ENCODE measurements at places on chromosomes 12 and 14.

DNA sequence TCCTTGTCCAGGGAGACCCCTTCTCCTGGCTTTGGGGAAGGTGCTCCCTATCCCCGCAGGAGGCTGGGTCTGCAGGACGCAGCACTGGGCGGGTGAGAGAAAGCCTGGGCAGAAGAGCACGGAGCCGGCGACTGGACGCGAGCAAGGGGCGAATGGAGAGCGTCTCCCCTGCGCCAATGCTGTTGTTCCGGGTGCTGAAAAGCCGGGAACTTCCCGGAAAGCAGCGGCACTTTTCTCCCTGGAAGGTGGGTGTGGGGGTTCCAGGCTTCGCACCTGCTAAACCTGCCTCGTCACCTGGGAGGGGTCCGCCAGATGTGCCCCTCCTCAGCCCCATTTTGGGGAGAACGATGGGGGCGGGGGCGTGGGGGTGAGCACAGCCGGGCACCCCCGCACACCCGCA, 417.1 kb upstream of the TMTC1 start:
- DNase-seq: no peak

DNA sequence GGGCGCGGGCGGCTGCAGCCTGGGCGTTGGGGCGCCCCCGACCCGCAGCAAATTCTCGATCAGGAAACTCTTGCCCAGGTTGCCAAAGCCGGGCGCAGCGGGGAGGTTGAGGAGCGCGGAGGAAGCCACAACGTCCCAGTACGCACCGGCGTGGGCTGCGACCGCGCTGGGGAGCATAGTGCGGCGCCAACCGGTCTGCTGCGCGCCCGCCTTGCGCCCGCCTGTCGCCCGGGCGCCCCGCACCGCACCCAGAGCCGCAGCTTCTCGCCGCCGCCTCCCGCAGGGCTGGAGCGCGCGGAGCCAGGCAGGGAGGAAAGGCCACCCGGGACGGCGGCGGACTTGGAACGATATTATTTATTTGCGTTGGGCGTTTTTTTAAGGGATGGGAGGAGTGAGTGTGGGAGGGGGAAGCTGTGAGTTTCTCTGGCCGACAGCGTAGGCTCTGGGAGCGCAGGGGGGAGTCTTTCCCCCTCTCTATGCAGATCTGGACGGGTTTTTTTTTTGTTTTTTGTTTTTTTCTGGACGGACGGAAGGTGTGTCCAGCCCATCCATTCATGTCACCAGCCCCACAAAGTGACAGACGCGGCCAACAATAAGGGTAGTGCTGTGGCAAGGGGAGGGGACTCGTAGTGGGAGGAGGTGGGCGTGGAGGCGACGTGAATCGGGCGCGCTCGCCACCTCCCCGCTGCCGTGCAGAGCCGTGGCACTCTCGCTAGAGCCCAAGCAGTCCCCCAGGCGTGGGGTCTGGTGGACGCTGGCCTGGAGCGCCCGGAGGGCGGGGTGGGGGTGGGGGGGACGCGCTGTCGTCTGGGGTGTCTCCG, at the start of gene DBX2:
TSS of gene DBX2 (minus strand) at position 349 of the 821 bp plus-strand sequence. CDS start at position 177, 172 bp downstream.
- peak; percentile 51 for DNase-seq

- no peak for DNase-seq
These were observed 6.2 kb upstream of the ZDHHC17 start for GRCh38 chr12:76757694-76758093.

DNA sequence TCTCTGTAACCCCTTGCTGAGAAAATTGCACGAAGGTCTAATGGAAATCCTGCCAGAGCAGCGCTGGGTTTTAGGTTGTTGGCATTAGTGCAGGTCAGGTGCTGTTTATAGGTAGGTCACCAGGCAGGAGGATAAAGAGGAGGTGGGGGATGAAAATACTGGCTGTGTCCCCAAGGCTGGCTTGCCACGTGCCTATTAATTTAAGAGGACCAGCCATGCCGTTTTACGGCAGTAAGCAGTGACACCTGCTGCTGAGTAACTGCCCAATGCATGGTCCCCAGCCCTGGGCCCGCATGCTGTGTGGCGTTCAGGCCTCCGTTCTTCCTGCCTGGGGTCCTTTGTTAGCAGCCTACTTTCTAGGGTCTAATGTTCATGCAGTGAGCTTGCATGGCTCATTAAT, 67.2 kb downstream of the WDR20 start:
- DNase-seq: no peak

DNA sequence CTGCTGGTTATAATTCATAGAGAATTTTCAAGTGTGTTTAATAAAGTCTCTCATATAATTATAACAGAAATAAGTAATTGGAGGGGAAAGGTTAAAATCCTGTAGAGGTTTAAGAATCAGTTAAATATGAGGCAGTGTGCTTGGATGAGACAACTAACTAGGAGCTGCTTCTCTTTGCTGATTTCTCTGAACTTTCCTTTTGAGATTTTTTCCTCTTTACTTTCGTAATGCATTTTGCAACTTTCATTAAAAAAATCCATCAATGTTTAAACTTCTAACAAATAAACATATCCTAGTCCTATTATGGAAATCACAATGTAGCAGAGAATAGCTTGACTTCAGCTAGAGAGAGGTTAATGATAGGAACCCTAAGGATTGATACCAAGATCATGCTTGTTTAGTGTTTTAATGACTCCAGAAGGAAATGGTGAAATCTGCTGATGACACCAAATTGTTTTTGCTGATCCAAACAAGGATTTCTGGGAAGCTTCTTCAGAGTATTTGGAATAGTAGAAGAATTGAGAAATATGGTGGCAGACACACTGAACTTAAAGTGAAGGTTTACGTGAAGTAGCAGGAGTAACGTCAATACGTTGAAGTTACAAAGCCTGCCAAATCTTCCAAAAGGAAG, 122.6 kb downstream of the RAD51B start:
- DNase-seq: no peak

- no peak for DNase-seq
These were observed 1.4 kb downstream of the C12orf56 start for GRCh38 chr12:64389154-64389553.

GRCh38 chr14:103646189-103646588, 17.2 kb downstream of the KLC1 start:
- DNase-seq: no peak

GRCh38 chr12:132199526-132200319, 55.5 kb downstream of the NOC4L start:
- no peak for DNase-seq

GRCh38 chr14:74147571-74147970, 62.8 kb downstream of the LIN52 start:
- no peak for DNase-seq

DNA sequence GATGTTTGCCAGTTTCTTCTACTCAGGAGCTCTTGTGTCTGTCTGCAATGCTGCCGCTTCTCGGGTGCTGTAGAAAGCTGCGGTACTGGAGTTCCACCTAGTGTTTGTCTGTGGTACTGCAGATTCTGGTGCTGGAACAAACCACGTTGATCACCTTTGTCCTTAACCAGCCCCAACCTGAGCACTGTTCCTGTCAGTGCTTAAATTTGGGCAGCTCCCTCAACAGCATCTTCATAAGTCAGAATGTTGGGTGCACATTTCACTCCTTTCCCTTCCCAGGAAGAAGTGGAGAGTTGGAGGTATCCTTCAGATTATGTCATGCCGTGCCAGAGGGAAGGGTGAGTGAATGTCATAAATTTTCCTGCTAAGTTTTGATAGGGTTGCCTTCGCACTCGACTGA, 48.7 kb upstream of the LALBA start:
- peak; percentile 63 for DNase-seq

- no peak for DNase-seq
These were observed 195.7 kb downstream of the SOX5 start for GRCh38 chr12:23753628-23754365.

DNA sequence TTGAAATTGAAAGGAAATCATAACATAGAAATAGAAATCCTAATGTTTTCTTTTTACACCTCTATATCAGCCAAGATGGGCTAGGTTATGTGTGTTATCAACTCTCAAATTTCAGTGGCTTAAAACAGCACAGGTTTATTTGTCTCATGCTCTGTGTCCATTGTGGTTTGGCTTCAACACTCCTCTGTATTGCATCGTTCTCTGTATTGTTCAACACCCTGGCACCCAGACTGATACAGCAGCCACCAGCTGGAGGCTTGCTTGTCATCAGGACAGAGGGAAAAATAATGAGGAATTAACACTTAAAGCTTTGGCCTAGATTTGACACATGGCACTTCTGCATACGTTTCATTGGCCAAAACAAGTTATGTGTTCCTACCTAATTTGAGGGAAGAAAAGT, 234.2 kb upstream of the ARHGAP5 start:
- no peak for DNase-seq

GRCh38 chr14:103216857-103217256, 93.6 kb downstream of the TNFAIP2 start:
- DNase-seq: no peak

DNA sequence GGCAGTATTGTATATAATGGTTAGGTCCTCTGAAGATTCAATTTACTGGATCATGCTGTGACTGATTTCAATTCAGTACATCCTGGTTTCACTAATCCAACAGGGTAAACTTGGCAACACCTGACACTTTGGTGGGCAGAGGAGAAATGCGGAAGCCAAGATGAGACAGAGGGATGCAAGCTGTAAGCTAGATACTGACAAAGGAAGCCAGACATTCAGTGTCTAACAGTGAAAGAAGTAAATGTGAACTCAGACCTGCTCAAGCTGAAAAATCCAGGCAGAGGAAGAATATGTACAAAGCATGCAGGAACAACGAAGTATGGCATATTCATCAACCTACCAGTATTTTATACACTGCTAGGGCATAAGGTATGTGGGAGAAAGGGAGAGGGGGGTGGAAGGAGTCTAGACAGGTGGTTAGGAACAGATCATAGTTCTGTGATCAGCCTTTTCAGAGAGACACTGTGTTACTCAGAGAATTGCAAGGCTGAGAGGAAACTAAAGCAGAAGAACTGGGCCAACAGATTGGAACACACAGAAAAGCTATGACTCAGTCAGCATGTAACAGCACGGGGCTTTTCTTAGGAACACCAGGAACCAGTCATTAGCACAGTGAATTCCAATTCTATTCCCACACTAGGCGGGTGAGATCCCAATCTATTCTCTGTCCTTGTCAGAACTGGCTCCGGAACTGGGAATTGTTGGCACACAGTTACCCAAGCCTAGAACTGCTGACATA, 40.3 kb downstream of the NELL2 start:
- DNase-seq: no peak

DNA sequence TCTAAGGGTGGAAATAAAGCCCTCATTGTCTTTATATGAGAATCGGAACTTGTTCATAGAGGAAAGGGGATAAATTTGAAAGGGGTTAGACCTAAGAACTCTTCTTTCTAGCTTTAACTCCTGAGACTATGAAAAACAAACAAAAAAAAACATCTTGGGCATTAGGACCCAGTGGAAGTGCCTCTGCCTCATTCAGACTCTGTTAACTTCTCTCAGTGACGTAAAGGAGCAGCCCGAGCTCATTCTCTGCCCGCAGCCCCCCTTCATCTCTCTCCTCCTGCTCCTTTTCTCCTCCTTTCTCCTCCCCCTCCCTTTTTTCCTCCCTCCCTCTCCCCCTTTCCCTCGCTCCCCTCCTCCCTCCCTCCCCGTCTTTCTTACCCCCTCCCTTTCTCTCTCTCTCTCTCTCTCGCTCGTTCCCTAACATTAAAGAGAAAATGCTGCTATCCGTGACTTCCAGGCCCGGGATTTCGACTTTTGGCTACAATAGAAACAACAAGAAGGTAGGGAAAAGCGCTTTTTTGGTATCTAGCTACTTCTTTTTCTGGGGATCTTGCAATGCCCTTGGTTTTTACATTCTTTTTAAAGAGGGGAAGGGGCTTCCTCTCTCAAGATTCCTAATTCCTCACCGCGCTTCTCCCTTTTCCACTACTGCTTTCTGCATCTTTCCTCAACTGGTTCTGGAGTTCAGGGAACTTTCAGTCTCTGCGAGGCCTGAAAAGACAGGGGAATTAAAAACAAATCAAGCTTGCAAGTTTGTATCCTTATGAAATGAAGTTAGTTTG, at the start of gene RBMS2:
TSS of gene RBMS2 (plus strand) at position 231 of the 782 bp plus-strand sequence. CDS start at position 435, 204 bp downstream.
- DNase-seq: peak; percentile 73

DNA sequence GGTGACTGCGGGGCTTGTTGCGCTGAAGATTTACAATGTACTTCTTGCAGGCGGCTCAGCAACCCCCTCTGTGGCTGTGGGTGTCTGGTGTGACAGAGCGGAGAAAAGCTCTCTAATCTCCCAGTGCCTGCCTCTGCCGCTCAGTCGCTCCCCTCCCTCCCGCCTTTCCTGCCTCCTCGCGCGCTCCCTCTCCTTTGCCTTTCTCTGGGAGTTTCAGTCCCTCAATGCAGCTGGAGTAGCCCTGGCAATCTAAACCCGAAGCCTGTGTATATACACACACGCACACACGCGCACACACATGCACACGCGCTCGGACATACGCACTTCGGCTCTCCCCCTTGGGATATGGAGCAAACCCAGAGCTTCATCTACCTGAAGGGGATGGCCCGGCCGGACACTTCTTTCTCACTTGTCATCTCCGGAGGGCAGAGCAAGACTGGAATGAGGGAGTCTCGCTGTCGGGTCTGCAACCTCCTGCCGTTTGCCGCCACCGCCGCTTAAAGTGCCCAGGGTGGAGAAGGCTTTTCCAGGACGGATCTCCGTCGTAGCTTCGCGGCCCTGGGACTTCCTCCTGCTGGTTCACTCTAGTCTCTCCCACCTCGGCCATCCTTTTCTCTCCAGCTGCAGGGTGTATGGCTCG, 599 bp upstream of the TRHDE start:
- DNase-seq: no peak

- no peak for DNase-seq
These were observed 42.2 kb downstream of the EGLN3 start for GRCh38 chr14:33908540-33909223.

GRCh38 chr12:12513416-12514006, 49.2 kb downstream of the DUSP16 start:
- no peak for DNase-seq
